ENCODE measurements at places on chromosomes 2 and 18.

- no peak for DNase-seq
Measured at GRCh38 chr2:174827371-174828369, 63.4 kb upstream of the CHRNA1 start.

GRCh38 chr2:36965751-36966369, 476 bp downstream of the STRN start:
- no peak for DNase-seq

GRCh38 chr2:191813943-191814342, 32.9 kb downstream of the CAVIN2 start:
- no peak for DNase-seq

- DNase-seq: no peak
Measured at GRCh38 chr2:162838136-162838497, 450 bp downstream of the KCNH7 start.

DNA sequence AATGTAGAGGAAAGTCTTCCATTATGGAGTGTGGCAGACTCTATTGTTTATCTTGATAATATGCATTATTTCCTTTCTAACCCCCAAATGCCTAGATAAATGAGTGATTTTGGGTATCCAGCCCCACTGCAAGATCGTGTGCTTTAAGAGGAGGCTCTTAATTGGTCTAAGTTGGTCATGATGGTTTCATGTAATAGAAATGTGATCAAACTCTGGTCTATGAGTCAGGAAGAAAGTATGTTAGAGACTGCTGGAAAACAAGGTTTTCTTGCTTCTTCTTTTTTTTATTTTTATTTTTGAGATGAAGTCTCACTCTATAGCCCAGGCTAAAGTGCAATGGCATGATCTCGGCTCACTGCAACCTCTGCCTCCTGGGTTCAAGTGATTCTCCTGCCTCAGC, 344.5 kb upstream of the TNP1 start:
- DNase-seq: no peak

DNA sequence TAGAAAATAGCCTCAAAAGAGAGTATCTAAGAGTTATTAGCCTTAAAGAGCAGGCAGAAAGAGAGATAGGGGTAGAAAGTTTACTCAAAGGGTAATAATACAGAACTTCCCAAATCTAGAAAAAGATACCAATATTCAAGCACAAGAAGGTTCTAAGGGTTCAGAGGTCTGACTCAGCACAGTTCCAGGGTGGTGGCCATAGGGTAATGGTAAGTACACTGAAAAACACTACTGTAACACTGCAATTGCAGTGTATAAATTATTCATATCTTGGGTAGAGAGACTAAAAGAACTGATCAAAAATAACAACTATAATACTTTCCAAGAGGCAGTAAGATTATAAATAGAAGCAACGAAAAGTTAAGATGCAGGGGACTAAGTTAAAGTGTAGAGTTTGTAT, 115.2 kb downstream of the ROCK1 start:
- no peak for DNase-seq

DNA sequence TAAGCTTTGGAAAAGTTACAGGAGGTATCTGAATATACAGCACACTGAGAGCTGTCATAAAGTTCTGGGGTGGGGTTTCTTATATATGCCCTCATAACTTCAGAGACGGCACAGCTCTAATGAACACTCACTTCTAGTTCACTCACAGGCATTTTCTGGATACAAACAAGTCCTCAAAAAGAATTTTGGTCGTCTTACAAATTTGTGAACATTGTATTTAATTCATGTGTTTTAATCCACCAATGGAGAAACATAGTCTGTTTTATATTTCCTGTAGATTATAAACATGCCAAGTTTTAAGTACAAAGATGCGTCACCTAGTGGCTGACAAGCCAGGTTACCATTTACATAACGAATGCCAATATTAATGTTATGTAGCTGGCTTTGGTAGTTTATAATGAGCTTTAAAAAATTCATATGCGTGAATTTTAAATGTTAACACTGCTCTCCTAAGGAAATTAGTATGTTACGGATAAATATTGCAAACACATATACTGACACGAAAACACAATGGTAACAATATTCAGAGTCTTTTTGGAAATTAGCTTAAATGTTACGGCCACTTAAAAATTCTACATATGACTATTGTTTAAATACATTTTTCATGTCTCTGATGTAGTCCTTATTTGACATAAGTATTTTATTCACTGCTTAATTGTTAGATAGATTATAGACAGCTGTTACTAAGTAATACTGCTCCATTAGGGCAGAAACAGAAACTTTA, 2.5 kb downstream of the COL3A1 start:
- no peak for DNase-seq

- DNase-seq: no peak
Measured at GRCh38 chr2:226474131-226474530, 325.5 kb downstream of the IRS1 start.

GRCh38 chr2:32750880-32751279, 123.0 kb downstream of the TTC27 start:
- no peak for DNase-seq

DNA sequence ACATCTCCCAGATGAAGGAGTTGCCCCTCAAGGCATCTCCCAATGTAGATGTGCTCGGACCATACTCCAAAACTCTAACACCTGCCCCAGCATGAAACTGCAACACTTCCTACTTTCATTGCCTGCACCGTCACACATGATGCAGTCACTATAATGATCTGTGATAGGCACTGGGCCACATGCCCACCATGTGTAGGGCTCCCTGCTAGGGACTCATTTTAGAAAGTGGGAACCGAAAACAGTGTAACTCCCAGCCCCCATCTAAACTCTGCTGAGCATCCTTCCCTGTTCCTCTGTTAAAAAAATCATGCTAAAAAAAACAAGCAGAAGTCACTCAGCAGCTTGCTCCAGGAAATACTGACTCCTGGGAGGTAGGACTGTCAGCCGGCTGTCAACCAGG, 496.1 kb upstream of the RAB6C start:
- no peak for DNase-seq

- DNase-seq: no peak
Measured at GRCh38 chr18:40577981-40578365, 1377.1 kb upstream of the PIK3C3 start.

- DNase-seq: no peak
Measured at GRCh38 chr2:222919841-222920526, 59.1 kb downstream of the ACSL3 start.

DNA sequence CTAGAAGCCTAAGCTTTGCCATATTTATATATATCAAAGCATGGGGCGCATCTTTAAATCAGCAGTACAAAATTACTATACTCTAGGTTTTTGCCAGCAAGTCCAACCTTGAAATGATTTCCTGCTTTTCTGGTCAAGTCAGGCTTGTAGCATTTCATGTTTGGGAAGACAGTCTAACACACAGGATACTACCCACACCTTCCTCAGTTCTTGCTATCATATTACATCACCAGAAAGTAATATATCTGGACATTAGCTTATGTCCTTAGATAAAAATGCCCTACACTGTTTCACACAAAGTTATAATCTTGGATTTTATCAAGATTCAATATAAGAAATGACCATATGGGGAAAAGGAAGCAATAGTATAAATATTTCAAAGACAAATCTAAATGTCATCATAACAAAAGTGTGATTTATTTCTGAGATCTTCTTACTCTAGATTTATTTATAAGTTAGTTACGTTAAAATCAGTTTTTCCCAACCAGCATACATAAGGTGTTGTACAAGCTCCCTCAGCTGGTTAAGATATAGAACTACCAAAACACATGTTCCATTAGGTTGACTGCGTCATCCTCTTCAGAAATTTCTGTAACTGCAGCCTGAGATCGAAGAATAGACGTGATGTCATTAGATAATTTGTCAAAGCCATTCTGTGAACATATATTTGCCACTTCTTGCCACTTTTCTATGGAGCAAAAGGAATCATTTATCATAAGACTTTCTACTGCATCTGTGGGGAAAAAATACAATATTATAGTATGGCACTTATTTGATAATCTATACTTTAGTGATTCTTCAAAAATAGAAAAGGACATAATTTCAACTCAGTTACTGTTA, 56.6 kb downstream of the CLHC1 start:
- DNase-seq: peak; percentile 56

DNA sequence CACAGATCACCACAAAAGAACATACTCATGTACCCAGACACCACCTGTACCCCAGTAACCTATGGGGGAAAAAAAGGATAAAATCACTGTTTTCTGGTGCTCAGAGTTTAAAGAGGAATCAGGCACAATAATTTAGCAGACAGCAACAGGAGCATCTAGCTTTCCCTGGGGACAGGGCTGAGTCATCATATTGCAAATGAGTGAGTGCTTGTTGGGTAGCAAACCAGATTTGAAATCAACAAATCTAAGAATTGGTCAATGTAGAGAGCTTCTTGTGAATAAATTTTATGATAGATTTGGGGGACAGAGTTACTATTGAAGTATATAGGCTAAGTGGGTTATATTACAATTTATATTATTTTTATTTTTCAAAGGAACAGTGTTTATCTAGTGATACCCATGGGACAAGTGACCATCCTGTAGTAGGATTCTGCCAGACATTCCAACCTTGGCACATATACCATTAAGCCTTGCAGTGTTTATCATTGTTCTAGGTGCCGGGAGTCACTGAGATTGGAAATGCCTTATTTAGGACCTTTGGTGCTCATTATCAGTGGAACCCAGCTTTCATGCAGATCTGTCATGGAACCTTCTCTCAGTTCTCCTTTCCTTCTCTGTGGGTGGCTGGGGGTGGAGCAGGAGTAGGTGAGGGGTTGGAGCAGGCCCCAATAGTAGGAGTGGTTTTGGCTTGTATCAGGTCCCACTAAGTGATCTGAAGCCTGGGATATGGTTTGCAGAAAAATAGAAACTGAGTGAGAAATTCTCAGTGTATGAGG, 117.2 kb downstream of the CERS6 start:
- no peak for DNase-seq

GRCh38 chr18:33699372-33699771, 121.4 kb downstream of the ASXL3 start:
- DNase-seq: no peak
